ENCODE measurements at places on chromosomes 2 and 18. TPM values are rescaled to one million over a fixed set of nuclear protein-coding genes. Genes with fewer than 3 reads are reported as not detected.

The IL1RL1 gene
- total RNA-seq, result 0.99 TPM

The AMMECR1L gene
- 17.0 TPM for total RNA-seq

DNA sequence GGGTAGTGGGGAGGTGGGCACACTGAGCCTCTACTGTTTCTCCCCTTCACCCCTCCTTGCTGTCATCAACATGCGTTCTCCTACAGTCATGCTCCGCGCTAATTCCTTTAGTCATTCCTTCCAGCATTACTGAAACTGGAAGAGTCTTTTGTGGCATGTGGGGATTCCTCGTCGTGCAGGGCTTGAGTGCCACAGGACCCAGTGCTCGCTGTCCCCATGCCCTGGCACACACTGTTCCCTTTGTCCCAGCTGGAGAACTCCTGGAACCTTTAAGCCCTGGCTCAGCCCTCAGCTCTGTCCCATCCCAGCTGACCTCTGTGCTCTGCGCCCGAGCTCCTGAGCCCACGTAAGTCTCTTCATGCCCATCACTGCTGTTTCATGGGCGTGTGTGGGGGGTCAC lies 42.1 kb downstream of the ODC1 start:
- DNase-seq, result no peak
- no peak overlapping the region for H3K4me3 ChIP-seq
- no peak overlapping the region for H3K27ac ChIP-seq
- peaks cover 37% of the 10 kb centered on the region for H3K4me1 ChIP-seq
- peaks cover 2% of the 10 kb centered on the region for H3K36me3 ChIP-seq
- H3K27me3 ChIP-seq, result no peaks in the 10 kb centered on the region

The ZNG1B gene
- 35.6 TPM for total RNA-seq

The NDUFS1 gene
- total RNA-seq, result 30.9 TPM

- H3K36me3 ChIP-seq, result peaks cover 16% of the 10 kb centered on the region
- no peak for DNase-seq
- H3K4me1 ChIP-seq, result peaks cover 18% of the 10 kb centered on the region
Observed at GRCh38 chr2:113977060-113977659, 87.3 kb downstream of the ACTR3 start.

DNA sequence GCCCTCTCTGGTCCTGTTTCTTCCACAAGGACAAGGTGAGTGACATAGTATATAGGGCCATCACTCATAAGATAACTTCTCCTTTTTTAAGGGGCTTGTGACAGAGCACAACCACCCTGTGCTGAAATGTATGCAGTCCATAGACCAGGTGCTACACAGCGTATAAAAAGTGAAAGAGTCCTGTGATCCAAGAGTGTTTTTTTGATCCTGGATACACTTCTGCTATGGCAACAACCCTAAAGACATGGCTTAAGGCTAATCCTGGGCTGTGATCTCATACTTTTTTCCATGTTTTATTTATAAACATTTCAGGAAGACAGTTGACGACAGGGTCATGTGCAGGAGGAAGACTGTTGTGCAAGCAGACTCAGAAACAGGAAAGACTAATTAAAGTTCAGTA lies 400.5 kb upstream of the TCF4 start:
- no peak for DNase-seq
- H3K4me3 ChIP-seq, result no peak overlapping the region
- H3K4me1 ChIP-seq, result no peaks in the 10 kb centered on the region
- no peak overlapping the region for H3K27ac ChIP-seq
- H3K36me3 ChIP-seq, result no peaks in the 10 kb centered on the region
- H3K27me3 ChIP-seq, result no peaks in the 10 kb centered on the region

The ZNF521 gene
- not detected for total RNA-seq

DNA sequence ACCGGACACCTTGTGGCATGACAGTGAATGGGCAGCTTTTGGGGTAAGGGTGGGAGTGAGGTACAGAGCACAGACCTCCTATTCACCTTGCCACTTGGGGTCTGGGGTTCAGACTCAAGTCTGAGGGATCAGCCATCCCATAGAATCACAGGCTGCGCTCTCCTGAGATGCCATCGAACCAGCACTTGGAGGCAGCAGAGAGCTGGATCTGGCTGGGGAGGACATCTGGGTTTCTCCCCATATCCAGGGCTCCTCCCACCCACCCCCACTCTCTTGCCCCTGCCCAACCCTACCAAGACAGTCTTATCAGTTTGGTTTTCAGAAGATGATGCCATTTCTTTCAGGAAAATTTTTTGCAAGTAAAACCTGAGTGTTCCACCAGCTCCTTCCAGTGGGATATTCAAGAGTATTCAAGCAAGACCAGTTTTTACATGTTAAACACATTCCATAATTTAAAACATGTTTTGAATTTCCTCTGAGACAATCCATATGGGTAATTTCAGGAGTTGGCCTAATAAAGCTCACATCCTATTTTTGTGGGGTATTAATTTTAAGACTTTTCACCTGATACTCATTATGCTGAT lies 29.2 kb upstream of the TEX44 start:
- H3K4me3 ChIP-seq, result no peak overlapping the region
- no peaks in the 10 kb centered on the region for H3K4me1 ChIP-seq
- no peaks in the 10 kb centered on the region for H3K27me3 ChIP-seq
- H3K27ac ChIP-seq, result no peak overlapping the region
- no peak for DNase-seq

The ADD2 gene
- 0.34 TPM for total RNA-seq

DNA sequence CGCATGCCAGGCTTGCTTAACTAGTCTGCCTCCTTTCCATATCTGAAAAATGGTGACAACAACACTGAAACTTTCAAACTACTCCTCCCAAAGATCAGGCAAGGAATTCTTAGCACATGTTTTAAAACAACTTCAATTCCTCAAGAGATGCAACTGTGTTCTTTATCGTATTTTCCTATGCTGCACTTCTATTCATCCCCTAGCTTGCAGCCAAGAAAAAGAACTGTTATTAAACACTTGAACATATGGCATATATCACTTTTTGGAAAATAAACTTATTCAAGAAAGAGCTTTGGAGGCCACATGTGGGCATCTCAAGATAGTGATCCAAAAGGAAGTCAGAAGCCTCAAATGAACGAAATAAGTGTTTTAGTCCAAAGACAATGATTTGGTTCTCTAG lies 75.6 kb upstream of the STAM2 start:
- H3K4me1 ChIP-seq, result no peaks in the 10 kb centered on the region
- no peak for DNase-seq
- H3K4me3 ChIP-seq, result no peak overlapping the region
- H3K27ac ChIP-seq, result no peak overlapping the region
- peaks cover 33% of the 10 kb centered on the region for H3K27me3 ChIP-seq

- H3K36me3 ChIP-seq, result no peaks in the 10 kb centered on the region
- no peak overlapping the region for H3K4me3 ChIP-seq
- DNase-seq, result no peak
- H3K27ac ChIP-seq, result no peak overlapping the region
Observed at GRCh38 chr2:205692104-205692503, 9.8 kb downstream of the NRP2 start.

The XDH gene
- total RNA-seq, result 0.16 TPM

DNA sequence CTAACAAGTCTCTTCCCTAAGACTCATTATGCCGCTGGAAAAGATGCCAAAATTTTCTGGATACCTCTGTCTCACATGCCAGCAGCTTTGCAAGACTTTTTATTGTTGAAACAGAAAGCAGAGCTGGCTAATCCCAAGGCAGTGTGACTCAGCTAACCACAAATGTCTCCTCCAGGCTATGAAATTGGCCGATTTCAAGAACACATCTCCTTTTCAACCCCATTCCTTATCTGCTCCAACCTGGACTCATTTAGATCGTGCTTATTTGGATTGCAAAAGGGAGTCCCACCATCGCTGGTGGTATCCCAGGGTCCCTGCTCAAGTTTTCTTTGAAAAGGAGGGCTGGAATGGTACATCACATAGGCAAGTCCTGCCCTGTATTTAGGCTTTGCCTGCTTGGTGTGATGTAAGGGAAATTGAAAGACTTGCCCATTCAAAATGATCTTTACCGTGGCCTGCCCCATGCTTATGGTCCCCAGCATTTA lies 26.3 kb downstream of the DHRS9 start:
- H3K4me3 ChIP-seq, result no peak overlapping the region
- H3K36me3 ChIP-seq, result no peaks in the 10 kb centered on the region
- H3K27ac ChIP-seq, result no peak overlapping the region

The ACMSD gene
- not detected for total RNA-seq

GRCh38 chr2:218812861-218813260 lies 18.7 kb downstream of the PRKAG3 start:
- H3K36me3 ChIP-seq, result no peaks in the 10 kb centered on the region
- H3K4me3 ChIP-seq, result no peak overlapping the region
- no peak overlapping the region for H3K27ac ChIP-seq
- peaks cover 57% of the 10 kb centered on the region for H3K27me3 ChIP-seq
- DNase-seq, result no peak

- H3K27ac ChIP-seq, result no peak overlapping the region
- H3K4me1 ChIP-seq, result no peaks in the 10 kb centered on the region
- no peaks in the 10 kb centered on the region for H3K27me3 ChIP-seq
Observed at GRCh38 chr2:79530443-79530842, 17.6 kb downstream of the CTNNA2 start.

The UGT1A3 gene
- total RNA-seq, result not detected

The UNC80 gene
- not detected for total RNA-seq

DNA sequence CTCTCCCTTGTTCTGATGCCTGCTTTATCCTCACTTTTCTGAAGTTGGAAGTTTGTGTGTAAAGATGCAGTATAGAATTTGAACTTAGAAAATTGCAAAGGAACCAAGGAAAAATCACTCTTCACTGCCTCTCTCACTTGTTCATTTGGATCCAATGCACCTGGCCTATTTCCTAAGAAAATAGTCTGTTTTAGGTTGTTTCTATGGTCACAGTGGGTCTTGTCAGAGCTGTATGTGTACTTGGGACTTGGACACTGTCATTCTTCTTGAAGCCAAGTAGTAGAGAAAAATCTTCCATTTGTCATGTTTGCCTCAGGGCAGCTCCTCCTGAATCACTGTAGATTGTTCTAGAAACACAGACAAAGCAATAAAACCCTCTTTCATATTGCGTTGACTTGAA lies 80.3 kb upstream of the SESTD1 start:
- no peak for DNase-seq
- H3K4me1 ChIP-seq, result no peaks in the 10 kb centered on the region
- no peak overlapping the region for H3K27ac ChIP-seq

- no peak overlapping the region for H3K27ac ChIP-seq
- H3K27me3 ChIP-seq, result no peaks in the 10 kb centered on the region
- H3K36me3 ChIP-seq, result no peaks in the 10 kb centered on the region
- DNase-seq, result no peak
- H3K4me3 ChIP-seq, result no peak overlapping the region
Observed at GRCh38 chr18:7856733-7857132, 289.6 kb downstream of the PTPRM start.

GRCh38 chr18:62868645-62869044 lies 153.3 kb downstream of the PHLPP1 start:
- H3K27ac ChIP-seq, result peak overlapping the region; percentile 89
- H3K27me3 ChIP-seq, result no peaks in the 10 kb centered on the region
- H3K4me1 ChIP-seq, result peaks cover 10% of the 10 kb centered on the region
- no peaks in the 10 kb centered on the region for H3K36me3 ChIP-seq
- no peak overlapping the region for H3K4me3 ChIP-seq

GRCh38 chr2:61396005-61396404 lies 74.9 kb downstream of the USP34 start:
- no peak for DNase-seq
- peaks cover under 1% of the 10 kb centered on the region for H3K4me1 ChIP-seq
- no peak overlapping the region for H3K4me3 ChIP-seq
- H3K36me3 ChIP-seq, result no peaks in the 10 kb centered on the region

DNA sequence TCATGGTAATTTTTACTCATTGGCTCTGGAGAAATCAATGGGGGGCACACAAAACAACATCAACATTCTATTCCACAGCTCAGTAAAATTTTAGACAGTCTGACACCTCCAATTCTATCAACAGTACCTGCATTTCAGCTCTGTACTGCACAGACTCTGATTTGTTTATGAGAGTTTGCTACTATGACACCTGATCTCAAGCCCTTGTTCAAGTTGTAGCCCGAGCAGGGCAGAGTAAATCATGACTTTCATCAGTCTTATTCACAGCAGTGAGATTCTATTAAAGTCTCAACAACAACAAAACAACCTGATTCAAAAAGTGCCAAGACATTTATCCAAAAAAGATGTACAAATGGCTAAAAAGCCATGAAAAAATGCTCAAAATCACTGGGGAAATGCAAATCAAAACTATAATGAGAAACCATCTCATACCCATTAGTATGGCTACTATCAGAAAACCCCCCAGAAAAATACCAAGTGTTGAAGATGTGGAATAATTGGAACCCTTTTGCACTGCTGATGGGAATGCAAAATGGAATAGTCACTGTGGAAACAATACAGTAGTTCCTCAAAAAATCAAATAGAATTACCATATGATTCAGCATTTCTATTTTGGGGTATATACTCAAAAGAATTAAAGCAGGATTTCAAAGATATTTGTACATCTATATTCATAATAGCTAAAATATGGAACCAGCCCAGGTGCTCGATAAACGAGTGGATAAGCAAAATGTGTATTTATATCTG lies 71.7 kb upstream of the RBMS1 start:
- H3K4me1 ChIP-seq, result peaks cover 11% of the 10 kb centered on the region
- no peak overlapping the region for H3K4me3 ChIP-seq
- no peak for DNase-seq

The ALPP gene
- total RNA-seq, result 0.45 TPM

The NYAP2 gene
- total RNA-seq, result 0.12 TPM

GRCh38 chr18:79856119-79857007 lies 58.6 kb downstream of the KCNG2 start:
- no peaks in the 10 kb centered on the region for H3K36me3 ChIP-seq
- no peak overlapping the region for H3K27ac ChIP-seq
- H3K4me1 ChIP-seq, result peaks cover 4% of the 10 kb centered on the region
- no peak for DNase-seq

The CMPK2 gene
- total RNA-seq, result 5.3 TPM

DNA sequence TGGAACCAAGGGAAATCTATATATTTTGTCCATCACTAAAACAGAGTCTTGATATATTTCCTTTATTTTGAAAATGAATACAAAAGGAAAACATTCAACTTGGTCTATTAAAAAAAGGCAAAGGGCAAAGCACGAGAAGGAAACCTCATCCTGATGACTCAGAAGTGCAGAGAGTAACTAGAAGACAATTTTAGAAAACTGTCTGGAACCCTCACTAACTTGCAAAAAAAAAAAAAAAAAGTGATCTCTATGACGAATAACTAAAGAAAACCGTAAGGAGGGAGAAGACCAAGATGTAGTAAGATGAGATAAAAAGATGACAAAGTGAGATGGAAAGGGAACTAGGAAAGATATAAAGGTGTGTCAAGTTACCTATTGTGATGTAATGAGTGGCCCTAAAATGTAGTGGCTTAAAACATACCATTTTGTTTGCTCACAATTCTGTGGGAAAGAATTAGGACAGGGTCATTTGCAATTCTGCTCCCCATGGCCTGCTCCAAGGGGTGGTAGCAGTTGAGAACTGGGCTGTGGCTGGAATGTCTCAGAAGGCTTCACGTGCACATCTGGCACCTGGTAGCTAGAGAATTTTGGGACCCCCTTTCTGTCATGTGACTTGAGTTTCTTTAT lies 303.0 kb downstream of the DYSF start:
- no peaks in the 10 kb centered on the region for H3K36me3 ChIP-seq
- no peak overlapping the region for H3K27ac ChIP-seq
- DNase-seq, result no peak
- no peaks in the 10 kb centered on the region for H3K4me1 ChIP-seq

The VSNL1 gene
- total RNA-seq, result not detected

The RGPD4 gene
- total RNA-seq, result not detected

Measured in T-helper 17 cell (primary cell).